ENCODE measurements at places on chromosomes 12 and 14.

DNA sequence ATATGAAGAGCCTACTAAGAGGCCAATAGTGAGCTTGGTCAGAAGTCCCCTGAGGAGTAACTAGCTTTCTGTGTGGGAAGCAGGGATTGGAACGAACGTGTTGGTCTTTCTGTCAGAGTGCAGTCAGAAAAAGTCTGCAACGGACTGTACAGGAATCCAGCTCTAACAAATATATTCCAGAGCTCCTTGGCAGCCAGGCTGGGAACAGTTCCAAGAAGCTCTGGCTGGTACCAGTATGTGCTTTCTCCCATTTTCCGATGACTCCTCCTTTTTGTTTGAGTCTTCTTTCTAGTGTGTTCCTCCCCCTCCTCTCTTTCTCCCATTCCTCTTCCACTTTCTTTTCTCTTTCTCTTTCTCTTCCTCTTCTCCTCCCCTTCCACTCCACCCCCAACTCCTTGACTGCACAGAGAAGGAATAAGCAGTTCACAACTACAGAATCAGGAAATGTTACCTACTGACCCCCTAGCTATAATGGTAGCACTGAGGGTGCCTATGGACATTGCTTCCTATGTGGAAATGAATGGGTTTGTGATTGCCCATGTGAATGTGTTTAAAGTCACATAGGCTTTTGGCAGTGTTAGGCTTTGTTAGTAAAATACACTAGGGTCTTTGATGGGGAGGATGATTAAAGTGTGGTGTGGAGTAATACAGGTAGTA lies 59.9 kb downstream of the TTLL5 start:
- DNase-seq = no peak

GRCh38 chr12:105862163-105862821 lies 276.5 kb downstream of the NUAK1 start:
- DNase-seq = no peak

- DNase-seq = no peak
These were observed 7.8 kb downstream of the LIMA1 start for GRCh38 chr12:50275556-50275955.

GRCh38 chr14:31530136-31530535 lies 31.1 kb upstream of the NUBPL start:
- no peak for DNase-seq

GRCh38 chr14:73965216-73965615 lies 15.1 kb downstream of the COQ6 start:
- no peak for DNase-seq
